ENCODE measurements at places on chromosomes 4 and X.

GRCh38 chr4:120691106-120691505, 231.4 kb downstream of the PRDM5 start:
- no peak for DNase-seq

- no peak for DNase-seq
These were observed 1250.6 kb downstream of the ADGRL3 start for GRCh38 chr4:62450740-62451139.

GRCh38 chr4:23857367-23857959, 32.4 kb downstream of the PPARGC1A start:
- no peak for DNase-seq

- no peak for DNase-seq
These were observed 124.2 kb downstream of the REELD1 start for GRCh38 chr4:146338512-146338911.

DNA sequence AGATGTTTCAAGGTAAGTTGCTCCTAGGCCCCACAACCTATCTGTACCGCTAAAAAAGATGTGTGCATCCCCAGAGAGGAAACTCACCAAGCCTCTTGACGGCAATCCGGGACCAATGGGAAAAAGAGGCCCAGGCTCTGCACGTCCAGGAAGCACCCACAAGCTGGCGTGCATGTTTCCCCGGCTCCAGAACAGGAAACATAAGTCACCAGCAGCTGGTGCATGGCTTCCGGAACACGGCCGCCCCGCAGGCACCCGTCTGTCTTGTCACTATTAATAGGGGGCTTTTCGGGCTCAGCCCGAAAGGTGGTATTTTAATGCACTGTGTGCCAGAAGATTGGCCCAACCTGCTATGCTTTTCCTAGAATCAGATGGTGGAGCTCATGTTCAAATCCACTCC, 22.2 kb downstream of the CRMP1 start:
- DNase-seq = no peak

GRCh38 chr4:2742823-2743517, 13.2 kb downstream of the TNIP2 start:
- no peak for DNase-seq

GRCh38 chrX:50107470-50107869, 93.3 kb downstream of the AKAP4 start:
- DNase-seq = no peak

DNA sequence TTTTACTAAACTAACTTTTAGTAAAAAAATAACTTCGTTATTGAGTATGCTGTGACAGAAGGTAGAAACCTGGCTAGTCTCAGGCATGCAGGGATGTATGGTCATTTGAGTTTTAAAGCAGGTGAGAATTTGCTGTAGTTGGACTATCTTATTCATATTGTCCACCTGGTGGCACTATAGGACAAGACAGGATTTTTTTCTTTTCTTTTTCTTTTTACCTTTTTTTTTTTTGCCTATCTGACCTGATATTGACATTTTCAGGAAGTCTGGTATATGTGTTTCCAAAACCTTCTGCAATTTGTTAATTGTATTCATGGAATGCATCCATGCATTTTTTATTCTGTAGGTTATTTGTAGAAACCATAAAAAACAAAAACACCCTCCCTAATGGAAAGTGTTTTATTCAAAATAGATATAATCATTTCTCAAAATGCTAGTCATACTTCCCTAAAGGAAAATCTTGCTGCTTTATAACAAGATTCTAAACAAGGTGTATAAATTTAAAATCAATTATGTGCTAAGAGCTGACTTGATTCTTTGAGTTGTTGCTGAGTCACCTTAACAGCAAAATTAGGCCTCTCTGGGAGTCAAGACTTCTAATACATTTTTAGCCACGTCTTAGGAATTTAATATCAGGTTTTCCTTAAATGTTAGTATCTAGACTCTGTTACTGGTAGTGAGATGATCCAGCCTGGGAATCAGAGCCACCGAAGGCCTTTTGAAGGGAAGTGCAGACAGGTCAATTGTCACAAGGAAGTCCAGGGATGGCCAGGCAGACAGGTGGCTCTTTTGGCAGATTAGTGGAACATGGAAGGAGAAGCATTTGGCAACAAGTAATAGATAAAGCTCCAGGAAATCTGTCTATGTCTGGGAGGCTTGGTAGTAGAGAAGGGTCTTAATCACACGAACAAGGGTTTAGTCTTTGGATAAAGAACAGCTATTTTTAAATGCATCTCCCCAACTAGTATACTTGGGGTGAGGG, 201.3 kb upstream of the GNPDA2 start:
- DNase-seq = no peak

GRCh38 chrX:86935988-86936387, 581.6 kb upstream of the KLHL4 start:
- DNase-seq = no peak

DNA sequence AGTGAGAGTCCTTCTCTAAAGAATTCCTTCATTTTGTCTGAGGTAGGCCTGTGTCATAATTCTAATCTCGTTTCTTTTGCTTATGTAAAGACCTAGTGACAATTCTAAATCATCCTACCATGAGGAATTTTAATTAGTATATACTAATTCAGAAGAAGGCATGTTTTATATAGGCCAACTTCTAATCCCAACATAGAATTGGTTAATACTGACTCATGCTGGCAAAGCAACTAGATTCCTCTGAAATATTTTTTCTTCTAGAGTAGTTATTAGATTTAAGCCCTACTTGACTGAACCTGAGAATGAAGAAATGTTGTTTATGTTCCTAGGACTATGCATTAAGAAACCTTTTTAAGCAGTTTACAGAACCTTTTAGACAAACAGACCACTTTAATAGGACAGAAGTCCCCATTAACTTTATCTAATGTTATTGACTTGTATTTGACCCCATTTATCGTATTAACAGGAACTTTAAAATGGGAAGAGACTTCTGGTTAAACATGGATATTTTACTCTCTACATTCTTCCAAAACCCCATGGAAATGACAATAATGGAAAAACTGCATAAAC, 56.1 kb upstream of the EIF1AX start:
- no peak for DNase-seq

DNA sequence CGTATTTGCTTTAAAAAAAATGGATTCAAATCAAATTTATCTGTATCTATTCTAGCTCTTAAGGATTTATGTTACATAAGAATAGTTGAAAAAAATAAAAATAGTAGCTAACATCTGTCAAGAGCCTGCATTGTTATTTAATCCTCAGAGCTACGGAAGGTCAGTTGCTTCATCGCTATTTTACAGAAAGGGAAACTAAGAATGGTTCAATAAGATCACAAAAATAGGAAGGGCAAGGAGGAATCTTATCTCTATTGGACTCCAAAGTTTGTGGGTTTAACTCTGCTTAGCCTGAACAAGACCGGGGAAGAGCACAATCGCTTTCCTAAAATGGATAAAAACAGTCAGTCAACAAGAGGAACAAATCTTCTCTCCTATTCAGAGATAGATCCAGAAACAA, 270.2 kb upstream of the SMIM31 start:
- DNase-seq = no peak

- DNase-seq = no peak
These were observed 159.5 kb downstream of the KLHL13 start for GRCh38 chrX:117957128-117957527.

DNA sequence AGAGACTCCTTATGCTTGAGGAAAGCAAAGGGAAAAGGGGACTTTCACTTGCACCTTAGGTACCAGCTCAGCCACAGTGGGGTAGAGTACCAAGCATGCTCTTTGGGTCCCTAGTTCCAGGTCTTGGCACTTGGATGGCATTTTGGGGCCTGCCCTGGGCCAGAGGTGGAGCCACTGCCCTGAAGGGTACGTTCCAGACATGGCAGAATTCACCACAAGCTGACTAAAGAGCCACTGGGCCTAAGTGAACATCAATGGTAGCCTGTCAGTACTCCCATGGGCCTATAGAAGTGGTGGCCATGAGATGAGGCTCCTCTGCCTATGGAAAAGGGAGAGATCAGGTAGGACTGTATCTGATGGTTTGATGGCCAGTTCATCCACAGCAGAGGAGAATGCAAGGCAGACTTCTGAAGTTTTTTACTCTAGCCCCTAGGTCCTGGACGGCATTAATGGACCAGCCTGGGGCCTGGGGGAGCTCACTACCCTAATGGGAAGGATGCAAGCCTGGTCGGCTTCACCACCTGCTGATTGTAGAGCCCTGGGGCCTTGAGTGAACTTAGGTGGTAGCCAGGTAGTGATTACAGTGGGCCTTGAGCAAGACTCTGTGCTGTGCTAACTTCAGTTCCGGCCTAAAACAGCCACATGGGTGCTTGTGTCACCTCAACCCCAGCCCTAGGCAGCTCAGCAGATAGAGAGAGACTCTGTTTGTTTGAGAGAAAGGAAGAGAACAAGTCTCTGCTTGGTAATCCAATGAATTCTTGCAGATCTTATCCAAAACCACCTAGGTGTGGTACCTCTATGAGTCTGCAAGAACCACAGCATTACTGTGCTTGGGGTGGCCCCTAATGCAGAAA, 19.8 kb upstream of the HSFX4 start:
- no peak for DNase-seq

DNA sequence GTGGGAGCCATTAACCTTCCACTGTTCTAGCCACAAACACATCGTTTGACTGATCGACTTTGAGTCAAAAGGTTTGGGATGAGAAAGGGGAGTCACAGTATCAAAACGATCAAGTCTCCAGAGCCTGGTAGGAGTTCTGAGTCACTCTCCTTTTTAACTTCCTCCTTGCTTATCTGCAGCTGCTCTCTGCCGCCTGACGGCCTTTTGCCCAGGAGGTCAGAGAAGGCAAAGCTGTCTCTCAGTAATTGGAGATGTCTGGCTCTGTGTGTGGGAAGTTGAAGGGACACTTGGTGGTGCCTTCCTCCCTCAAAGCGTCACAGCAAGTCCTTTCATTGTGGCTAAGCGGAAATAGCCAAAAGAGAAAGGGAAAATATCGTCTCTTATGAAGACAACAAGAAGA, 63.1 kb downstream of the ANOS1 start:
- no peak for DNase-seq

DNA sequence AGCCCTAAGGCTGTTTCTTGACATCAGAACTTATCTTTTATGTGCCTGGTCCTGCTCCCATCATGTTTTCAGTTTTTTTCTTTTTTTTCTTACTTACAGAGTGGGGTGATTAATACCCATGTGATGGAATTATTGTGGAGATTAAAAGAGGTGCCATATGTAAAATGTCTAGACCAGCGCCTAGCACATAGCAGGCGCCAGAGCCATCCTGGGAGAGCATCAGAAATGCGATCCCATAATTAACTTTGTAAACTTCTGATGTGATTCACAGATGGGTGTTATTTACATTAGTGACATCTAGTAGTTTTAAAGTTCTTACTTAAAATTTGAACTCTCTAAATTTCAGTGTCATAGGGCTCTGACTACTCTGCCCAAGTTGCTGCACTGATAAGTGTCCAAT, 66.2 kb upstream of the PGRMC2 start:
- no peak for DNase-seq

DNA sequence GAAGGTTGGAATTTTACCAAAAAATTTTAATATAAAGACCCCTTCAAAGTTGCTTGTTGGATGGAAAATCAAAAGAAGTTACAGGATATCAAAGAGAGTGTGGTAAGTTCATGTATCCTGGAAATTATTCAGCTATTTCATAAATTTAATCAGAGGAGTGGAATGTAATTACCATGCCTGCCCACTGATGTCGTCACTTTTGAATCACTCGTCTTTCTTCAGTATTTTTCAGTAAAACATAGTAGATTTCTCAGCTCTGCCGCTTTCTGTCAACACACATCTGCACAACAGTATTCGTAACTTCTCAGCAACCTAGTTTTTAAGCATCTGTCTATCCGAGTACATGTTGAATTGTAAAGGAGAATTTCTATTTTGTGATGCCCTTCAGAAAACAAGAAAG, 2163.0 kb upstream of the AGA start:
- no peak for DNase-seq

GRCh38 chr4:121003863-121004262, 68.5 kb downstream of the NDNF start:
- no peak for DNase-seq

DNA sequence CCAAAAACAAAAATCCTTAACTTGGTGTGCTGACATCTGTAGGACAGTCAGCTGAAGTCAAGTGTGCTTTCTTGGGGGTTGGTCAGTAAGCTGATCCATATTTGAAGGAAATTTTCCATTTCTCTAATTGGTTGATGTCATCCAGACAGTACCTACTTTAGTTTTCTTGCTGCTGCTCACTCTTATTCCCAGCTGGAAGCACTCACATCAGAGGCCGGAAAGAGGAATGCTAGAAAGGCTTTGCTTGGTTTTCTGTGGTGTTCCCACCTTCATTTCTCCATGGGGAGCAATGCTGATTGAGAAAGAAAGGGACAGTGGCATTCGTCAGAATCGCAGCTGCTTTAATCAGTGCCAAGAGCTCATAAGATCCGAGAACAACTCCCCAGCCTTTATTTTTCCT, 227.0 kb downstream of the C4orf33 start:
- no peak for DNase-seq

- no peak for DNase-seq
These were observed 94.6 kb upstream of the INPP4B start for GRCh38 chr4:142940425-142941330.

DNA sequence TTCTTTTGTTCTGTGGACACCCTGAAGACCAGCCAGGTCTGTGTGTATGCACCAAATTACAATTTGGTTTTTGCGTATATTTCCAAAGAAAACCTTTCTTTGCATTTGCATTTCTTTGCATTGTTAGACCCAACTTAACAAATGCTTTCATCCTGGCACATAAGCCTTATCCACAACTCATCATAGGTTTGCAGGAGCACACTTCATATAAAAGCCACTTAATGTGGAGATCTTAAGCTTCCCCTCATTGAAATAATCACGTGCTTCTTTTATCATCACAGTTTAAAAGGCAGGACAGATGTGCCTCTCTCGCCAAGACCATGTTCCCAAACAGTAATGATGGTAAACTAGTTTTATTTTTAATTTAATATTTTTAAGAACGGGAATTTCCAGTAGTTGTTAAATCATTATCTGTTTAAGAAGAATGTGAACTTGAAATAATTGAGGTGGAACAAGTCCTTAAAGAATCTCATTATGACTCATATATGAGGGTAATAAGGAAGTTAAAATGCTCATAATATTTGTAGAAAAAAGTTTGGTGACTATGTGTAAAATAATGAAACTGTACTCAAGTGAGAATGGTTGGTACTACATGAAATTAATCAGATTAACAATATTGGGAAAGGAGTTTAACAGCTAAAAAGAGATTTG, 65.5 kb downstream of the GLRA3 start:
- no peak for DNase-seq

DNA sequence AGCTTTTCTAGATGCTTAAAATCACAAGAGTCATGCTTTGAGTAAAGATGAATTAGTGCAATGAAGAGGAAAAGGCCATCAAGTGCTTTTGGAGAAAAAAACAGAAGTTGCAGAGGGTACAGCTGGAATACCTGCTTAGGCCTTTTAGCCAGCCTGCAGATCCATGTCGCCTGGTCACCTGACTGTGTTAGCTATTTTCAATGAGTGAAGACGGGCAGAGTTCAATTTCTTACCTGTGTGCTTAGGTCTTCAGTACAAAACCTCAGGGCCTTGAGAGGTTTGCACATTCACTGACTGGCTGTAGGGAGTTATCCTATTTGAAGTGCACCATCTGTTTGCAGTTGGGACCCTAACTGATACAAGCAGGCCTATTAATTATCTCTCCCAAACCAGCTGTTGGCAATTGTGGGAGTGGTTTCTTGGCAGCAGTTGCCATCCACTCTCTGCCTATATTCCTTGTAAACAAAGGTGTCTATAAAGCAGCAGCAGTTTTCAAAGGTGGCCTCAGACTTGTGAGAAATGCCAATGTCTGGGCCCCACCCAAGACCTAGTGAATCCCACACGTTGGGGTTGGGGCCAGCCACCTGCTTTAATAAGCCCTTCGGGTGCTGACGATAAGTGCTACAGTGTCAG, 16.3 kb upstream of the FAT1 start:
- no peak for DNase-seq

GRCh38 chrX:40040686-40041461, 56.9 kb downstream of the BCOR start:
- no peak for DNase-seq

- DNase-seq = no peak
These were observed 51.9 kb upstream of the RBM47 start for GRCh38 chr4:40681600-40681999.

Measured in stimulated activated CD8-positive, alpha-beta memory T cell treated with anti-CD3 and anti-CD28 coated beads, Interleukin-4, amount 100 ng/mL, for 1 hour (primary cell).